Activated naive CD4-positive, alpha-beta T cell treated with anti-CD3 and anti-CD28 coated beads for 36 hours (primary cell): ENCODE measurements at places on chromosomes 2 and 18. TPM values are rescaled to one million over a fixed set of nuclear protein-coding genes. Genes with fewer than 3 reads are reported as not detected.

GRCh38 chr2:23423062-23423872 lies 38.3 kb downstream of the KLHL29 start:
- H3K27me3 ChIP-seq, result no peaks in the 10 kb centered on the region
- no peaks in the 10 kb centered on the region for H3K36me3 ChIP-seq
- no peak overlapping the region for H3K4me3 ChIP-seq

Gene FSHR
- total RNA-seq, result not detected

DNA sequence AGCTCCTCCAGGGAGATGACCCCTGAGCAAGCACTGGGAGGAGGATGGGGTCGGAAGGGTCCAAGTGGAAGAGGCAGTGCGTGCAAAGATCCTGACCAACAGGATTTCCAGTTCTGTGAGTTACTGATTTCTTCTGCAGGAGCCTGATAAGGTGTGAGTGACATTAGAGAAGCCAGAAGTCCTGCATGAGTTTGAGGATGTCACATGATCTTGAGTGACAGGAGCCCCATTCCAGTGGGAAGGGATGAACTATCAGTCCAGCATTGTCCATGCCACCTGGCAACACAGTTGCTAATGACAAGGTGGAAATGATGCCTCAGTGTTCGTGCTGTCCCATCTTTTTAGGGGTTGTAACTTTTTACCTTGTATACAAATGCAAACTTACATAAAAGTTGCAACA lies 285.1 kb upstream of the HDAC4 start:
- H3K36me3 ChIP-seq, result no peaks in the 10 kb centered on the region
- H3K27me3 ChIP-seq, result peaks cover 14% of the 10 kb centered on the region
- no peaks in the 10 kb centered on the region for H3K4me1 ChIP-seq
- no peak overlapping the region for H3K27ac ChIP-seq
- no peak overlapping the region for H3K4me3 ChIP-seq

GRCh38 chr2:12556762-12557161 lies 160.0 kb upstream of the TRIB2 start:
- no peak overlapping the region for H3K27ac ChIP-seq
- DNase-seq, result peak; percentile 25
- H3K36me3 ChIP-seq, result no peaks in the 10 kb centered on the region
- peaks cover 35% of the 10 kb centered on the region for H3K4me1 ChIP-seq

Gene PIEZO2
- not detected for total RNA-seq

Gene ZNF514
- 9.1 TPM for total RNA-seq

Gene TUBB8B
- total RNA-seq, result not detected

Gene RAPH1
- total RNA-seq, result 11.9 TPM

Gene SRD5A2
- not detected for total RNA-seq
